MV-4-11 (cell line): ENCODE measurements at places on chromosomes 7 and 10.
A peak's percentile ranks its signal among the peaks of the same experiment; 100 is the strongest.

DNA sequence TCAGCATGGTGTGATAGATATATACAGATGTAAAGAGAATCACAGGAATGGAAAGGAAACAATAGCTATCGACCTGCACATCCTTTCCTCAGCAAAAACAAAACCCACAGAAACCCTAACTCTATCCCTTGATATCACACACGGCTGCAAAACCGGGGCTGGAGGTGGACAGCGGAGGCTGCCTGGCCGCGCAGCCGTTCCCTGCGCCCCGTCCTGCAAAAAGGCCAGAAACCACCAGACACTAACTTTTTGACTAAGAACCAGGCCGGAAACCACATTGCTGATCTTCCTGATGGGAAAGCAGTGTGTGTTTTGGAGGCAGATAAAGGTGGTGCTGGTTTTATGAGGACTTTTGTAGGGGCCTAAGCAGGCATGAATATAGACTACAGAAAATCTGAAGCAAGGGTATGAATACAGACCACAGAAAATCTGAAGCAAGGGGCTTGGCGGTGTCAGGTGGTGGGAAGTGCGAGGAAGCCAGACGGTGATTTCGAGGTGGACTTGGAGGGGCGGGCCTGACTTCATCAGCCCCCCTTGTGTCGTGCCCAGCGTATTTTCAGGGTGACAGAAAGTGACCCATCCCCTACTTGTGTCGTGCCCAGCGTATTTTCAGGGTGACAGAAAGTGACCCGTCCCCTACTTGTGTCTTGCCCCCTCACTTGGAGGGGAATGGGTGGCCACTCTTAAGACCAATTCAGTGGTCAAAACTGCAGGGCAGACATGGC lies 123.3 kb downstream of the WDR37 start:
- DNase-seq = no peak

GRCh38 chr10:31926765-31927564 lies 1.7 kb downstream of the ARHGAP12 start:
- DNase-seq = no peak

- no peak for DNase-seq
Measured at GRCh38 chr7:55181762-55182161, 162.9 kb downstream of the EGFR start.

GRCh38 chr7:29859524-29860185 lies 53.3 kb downstream of the WIPF3 start:
- DNase-seq = peak; percentile 68

DNA sequence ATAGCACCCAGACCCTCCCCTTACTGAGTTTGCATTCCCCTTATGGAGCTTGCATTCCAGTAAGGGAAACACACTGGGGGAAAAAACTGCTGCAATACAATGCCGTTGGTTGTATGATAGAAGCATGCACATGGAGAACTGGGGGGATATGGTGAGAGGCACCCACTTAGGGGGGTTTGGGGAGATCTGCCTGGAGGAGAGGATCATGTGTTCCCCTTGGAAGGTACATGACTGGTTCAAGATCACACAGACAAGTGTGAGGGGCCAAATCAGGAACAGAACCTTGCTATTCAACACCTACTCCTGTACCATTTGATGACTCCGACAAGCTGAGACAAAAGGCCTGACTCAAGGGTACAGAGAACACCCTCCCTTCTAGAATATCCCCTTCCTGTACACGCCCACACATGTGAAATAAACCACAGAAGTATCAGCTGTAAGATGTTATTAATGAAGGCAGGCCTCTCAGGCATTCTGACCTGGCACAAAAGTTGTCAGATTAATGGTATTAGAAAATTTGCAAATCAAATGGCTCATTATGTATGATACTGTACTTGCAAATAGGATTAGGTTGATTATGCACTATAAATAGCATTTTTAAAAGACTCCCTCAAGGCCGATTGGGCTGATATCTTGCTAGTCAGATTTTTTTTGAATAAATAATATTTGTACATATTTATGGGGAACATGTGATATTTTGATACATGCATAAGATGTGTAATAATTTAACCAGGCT lies 122.2 kb downstream of the NPY start:
- no peak for DNase-seq

- DNase-seq = no peak
Measured at GRCh38 chr7:50658696-50659095, 93.5 kb upstream of the DDC start.

DNA sequence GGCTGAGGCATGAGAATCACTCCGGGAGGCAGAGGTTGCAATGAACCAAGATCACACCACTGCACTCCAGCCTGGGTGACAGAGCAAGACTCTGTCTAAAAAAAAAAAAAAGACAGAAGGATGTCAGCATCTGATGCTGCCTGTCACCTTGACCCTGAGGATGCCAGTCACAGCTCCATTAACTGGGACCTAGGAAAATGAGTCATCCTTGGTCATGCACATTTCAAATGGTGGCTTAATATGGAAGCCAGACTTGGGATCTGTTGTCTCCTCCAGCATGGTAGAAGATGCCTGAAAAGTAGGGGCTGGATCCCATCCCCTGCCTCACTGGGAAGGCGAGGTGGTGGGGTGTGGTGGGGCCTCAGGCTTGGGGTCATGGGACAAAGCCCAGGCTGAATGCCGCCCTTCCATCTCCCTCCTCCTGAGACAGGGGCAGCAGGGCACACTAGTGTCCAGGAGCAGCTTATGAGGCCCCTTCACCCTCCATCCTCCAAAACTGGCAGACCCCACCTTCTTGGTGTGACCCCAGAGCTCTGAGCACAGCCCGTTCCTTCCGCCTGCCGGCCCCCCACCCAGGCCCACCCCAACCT lies 1.3 kb downstream of the NOS3 start:
- no peak for DNase-seq

DNA sequence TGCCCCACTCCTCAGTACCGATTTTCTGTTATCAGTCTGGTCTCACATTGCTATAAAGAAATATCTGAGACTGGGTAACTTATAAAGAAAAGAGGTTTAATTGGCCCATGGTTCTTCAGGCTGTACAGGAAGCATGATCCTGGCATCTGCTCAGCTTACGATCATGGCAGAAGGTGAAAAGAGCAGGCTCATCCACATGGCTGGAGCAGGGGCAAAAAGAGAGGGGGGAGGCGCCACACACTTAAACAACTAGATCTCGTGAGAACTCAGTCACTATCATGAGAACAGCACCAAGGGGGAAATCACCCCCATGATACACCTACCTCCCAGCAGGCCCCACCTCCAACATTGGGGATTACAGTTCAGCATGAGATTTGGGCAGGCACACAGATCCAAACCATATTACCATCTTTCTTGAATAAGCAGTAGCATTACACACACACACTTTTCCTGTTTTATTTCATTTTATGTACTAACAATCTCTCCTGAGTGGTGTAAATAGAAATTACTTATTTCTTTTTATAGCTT lies 53.3 kb downstream of the TRIM24 start:
- no peak for DNase-seq

- DNase-seq = no peak
Measured at GRCh38 chr10:85967594-85967993, 399.0 kb downstream of the GRID1 start.

GRCh38 chr10:97922022-97922758 lies 72.5 kb downstream of the GOLGA7B start:
- no peak for DNase-seq

- no peak for DNase-seq
Measured at GRCh38 chr10:118072840-118073239, 26.1 kb upstream of the RAB11FIP2 start.

GRCh38 chr10:96703358-96703757 lies 17.0 kb downstream of the PIK3AP1 start:
- DNase-seq = peak; percentile 64

- DNase-seq = no peak
Measured at GRCh38 chr10:60290558-60290957, 99.1 kb downstream of the ANK3 start.

DNA sequence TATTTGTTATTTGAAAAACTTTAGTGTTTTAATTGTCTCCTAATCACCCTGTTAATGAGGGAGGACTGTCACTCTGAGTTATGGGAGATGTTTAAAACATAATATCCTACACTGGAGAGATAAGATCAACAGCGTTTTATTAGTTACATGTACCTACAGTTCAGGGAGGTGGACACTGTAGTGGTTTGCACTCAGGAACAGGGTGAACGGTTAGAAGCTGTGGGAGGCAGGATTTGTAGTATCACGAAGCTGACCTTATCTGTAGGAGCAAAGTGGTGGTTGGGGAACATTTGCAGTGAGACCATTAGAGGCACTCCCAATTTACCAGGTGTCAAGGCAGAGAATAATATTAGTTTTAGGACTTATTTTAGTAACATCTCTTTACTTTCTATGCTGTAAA lies 193.3 kb upstream of the KCND2 start:
- DNase-seq = no peak

- no peak for DNase-seq
Measured at GRCh38 chr7:110774071-110774470, 316.9 kb upstream of the LRRN3 start.

DNA sequence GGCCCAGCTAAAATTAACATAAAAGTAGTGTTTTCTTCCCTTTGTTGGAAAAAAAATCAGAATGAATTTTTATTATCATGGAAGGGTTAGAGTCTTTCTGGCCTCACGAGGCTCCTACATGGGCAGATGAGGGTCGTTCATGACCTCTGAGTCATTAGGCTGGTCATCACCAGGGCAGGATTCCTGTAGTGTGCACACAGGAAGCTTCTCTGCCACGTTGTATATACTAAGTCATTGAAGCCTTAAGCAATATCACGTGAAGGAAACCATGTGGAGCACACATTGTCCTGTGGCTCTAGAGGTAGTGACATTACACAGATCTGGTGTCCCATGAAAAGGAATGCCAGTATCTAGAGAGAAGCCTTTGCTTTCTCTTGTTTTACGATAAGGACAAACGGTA lies 84.7 kb upstream of the C1QL3 start:
- DNase-seq = no peak

DNA sequence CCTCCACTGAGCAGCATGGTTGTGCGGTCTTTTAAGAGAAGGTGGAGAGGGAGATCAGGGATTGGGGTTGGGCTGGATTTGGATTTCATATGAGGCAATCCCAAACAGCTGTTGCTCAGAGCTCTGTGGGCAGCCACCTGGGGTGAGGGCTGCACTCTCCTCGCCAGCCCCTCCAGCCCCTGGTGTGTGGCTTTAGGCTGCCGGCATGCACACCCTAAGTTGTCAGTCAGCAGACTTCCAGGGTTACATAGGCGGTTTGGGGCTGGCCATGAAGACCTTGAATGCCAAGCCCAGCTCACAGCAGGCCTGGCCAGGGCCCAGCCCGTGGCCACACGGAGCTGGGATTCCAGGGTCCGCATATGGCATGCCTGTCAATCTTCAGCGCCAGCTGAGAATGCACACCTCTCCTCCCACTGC lies 54.8 kb downstream of the ZMIZ1 start:
- DNase-seq = peak; percentile 44

- DNase-seq = no peak
Measured at GRCh38 chr7:30595436-30596013, 847 bp downstream of the GARS1 start.

DNA sequence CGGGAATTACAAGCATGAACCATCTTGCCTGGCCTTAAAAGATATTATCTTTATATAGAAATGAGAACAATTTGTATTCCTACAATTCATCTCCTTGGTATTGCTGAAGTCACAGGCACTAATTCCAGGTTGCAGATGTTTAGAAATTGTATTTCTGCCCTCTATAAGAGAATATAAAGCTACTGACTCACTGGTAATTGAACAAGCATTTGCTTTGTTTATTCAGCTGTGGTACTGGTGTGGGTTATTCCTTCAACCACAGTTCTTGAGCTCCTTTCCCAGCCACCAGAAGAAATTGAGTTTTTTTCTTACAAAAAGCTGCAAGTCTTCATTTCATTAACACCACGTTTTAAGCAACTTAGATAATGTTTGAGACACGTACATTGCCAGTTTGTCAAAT lies 29.0 kb upstream of the MPP7 start:
- DNase-seq = no peak

GRCh38 chr10:132101529-132101928 lies 35.8 kb downstream of the JAKMIP3 start:
- DNase-seq = no peak

DNA sequence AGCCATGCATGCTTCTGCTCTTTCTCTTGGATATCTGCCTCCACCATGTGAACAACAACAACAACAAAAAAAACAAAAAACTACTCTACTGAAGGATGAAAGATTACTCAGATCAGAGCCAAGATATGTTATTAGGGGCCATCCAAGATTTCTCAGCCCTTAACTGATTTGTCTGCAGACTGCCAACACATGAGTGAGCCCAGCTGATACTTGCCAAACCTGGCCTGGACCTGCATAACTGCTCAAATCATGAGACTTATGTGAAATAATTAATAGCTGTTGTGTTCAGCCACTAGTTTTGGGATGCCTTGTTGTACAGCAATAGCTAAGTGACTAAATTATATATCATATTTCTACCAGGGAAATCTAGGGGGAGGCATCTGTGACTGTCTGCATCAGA lies 334.5 kb upstream of the SORCS1 start:
- DNase-seq = no peak

- DNase-seq = no peak
Measured at GRCh38 chr7:28105234-28105633, 75.4 kb downstream of the JAZF1 start.

GRCh38 chr7:91194841-91195240 lies 69.4 kb upstream of the FZD1 start:
- DNase-seq = no peak
